ENCODE measurements at places on chromosomes 13 and 19. TPM values are rescaled to one million over a fixed set of nuclear protein-coding genes. Genes with fewer than 3 reads are reported as not detected.

- DNase-seq = no peak
These were observed 61.0 kb downstream of the EDNRB start for GRCh38 chr13:77857531-77858209.

Gene MEF2B
- 7.9 TPM for total RNA-seq

- DNase-seq = no peak
These were observed 79.0 kb upstream of the SLC7A1 start for GRCh38 chr13:29674532-29674931.

DNA sequence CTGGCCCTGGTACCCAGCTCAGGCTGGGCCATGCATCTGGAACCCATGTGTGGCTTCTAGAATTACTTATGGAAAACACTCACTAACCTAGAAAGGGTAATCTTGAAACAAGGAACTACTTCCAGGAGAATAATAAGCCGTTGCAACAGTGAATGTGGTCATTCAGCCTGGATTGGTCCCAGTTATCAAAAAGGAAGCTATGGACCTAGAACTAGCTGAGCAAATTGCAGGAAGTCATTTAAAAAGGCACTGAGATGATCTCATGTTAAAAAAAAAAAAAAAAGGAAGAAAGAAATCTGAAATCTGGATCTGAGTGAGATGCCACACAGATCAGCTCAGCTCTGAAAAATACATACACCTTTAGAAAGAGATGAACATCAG lies 59.6 kb downstream of the DCT start:
- no peak for DNase-seq

DNA sequence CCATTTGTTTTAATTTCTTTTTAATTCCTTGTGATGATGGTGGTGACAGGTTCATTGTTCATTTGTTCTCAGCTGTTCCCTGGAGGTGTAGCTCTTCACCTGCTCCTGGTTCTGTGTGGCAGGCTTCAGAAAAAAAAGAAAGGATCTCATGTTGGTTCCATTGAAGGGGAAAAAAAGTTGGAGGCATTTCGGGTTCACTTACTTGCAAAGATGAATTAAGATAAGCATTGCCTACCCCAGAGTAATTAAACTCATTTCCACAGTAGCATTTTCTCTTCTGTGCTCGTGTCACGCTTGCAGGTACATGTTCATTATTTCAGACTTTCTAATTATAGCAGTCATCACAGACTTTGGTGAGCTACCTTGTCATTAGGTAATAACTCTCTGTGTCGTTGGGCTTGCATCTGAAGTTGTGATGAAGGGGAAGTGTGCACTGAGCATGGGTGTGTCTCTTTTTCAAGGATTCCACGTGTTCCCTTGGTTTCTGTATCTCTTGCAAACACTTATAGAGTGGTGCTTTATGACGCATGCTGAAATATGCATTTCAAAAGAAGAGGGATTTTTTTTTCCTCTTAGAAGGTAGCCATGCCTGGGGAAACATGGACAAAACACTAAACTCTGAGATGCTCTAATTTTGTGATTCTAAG lies 69.1 kb downstream of the MTUS2 start:
- no peak for DNase-seq

Gene ZNF700
- 9.3 TPM for total RNA-seq

Gene GRIK5
- total RNA-seq = 1.7 TPM

Gene ERICH6B
- not detected for total RNA-seq

DNA sequence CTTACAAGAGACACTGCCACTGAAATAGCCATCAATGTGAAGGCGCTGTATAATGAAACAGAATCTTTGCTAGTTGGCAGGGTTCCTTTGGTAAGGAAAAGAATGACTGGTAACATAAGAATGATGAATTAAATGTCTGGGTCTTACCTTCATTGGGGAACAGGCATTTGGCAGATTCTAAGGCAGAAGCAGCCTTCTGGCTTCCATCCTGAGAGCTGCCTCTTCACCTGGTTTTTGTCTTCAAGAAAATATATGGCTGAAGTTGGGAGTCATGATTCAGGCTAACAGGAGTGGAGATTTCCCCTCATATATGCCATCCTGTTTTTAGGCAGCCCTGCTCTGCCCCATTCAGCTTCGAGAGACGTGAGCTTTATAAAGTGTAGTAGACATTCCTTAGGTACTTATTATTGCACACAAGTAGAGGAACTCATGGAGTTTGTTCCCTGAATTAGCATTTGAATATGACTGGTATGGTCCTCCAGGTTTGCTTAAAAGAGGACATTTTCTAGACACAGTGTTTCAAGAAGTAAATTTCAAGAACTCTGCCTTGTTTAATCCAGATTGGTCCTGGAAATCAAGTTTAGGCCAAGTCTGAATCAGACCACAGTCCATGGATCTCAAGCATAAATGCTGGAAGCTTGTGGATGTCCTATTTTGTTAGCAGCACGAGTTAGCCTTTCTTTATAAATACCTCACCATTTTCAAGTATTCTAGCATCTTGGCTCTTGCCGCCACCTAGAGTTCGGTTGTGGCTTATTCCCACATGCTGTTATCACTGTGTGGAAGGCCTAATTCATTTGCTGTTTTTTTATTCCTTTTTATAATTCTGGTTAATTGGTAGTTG lies 56.2 kb upstream of the AKAP11 start:
- DNase-seq = peak; percentile 29

DNA sequence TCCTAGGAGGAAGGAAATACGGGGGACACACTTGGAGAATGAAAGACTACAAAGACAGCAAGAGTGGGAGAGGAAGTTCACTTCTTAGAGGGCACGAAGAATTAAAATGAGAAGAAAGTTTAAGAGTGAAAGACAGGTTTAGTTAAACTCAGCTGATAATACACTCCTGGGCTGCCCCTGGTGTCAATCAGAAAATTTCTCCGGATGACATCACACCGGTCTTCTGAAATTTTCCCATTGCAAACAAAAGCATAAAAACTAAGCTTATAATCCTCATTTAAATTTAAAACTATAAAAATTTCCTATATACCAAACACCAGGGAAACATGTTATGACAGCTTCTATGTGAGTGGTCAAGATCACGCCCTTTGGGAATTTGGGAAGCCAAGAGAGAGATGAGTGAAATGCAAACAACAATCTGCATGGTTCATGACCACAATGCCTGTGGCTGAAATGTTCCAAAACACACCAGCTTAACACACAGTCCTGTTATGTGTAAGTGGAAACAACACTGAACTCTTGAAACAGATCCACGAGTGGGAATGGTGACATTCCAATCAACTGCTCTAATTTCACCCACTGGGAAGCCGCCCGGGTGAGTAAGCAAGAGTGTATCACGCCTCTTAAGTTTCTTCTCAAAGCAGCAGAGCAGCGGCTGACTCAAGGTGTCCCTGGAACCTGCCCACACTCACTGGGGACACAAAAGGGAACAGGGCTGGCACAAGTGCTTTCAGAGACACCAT lies 49.0 kb downstream of the BRD4 start:
- no peak for DNase-seq

Gene CYP2S1
- 17.6 TPM for total RNA-seq

DNA sequence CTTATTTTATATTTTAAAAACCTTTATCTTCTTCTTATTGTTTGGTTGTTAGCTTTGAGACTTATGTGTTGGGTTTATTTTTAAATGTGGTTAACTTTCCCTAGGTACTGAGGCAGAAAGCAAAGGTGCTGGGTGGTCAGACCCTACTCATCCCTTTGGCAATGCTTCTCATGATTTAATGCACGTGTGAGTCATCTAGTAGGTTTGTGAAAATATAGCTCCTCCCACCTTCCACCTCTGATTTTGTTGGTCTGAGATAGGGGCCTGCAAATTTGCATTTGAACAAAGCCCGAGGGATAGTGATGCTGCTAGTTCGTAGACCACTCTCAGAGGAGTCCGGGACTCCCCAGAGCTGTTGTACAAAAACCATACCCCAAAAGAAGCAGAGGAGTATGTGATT lies 771.3 kb upstream of the ARGLU1 start:
- DNase-seq = no peak

Gene ZNF490
- total RNA-seq = 5.8 TPM

Gene PRTN3
- total RNA-seq = 2.7 TPM

- no peak for DNase-seq
These were observed 47.1 kb downstream of the COL4A2 start for GRCh38 chr13:110354123-110354627.

Gene COPE
- 263 TPM for total RNA-seq

Gene NCAN
- 0.07 TPM for total RNA-seq

Gene FPR2
- total RNA-seq = not detected

Gene RNASEH2A
- 54.5 TPM for total RNA-seq

GRCh38 chr13:114309806-114310410 lies 4.4 kb upstream of the CHAMP1 start:
- no peak for DNase-seq

Gene OVOL3
- not detected for total RNA-seq

Gene NTF4
- 1.7 TPM for total RNA-seq

DNA sequence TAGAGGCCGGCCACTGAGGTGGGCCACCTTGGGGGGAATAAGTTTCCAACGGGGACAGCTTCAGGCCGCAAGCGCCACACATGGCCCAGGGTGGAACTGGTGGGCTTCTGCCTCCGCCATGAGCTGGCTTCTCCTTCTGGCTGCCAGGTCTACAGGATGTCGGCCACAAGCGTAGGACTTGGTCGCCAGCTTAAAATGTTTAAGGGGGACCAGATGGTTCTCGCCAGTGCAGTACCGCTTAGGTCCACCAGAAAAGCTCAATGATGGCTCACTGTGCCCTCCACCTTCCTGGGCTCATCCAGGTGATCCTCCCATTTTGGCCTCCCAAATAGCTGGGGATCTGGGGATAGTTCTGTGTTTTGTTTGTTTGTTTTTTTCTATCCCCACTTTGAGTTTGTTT lies 38.7 kb upstream of the ZNF254 start:
- no peak for DNase-seq

Gene TIMM44
- 136 TPM for total RNA-seq

Gene HSPBP1
- 63.0 TPM for total RNA-seq

DNA sequence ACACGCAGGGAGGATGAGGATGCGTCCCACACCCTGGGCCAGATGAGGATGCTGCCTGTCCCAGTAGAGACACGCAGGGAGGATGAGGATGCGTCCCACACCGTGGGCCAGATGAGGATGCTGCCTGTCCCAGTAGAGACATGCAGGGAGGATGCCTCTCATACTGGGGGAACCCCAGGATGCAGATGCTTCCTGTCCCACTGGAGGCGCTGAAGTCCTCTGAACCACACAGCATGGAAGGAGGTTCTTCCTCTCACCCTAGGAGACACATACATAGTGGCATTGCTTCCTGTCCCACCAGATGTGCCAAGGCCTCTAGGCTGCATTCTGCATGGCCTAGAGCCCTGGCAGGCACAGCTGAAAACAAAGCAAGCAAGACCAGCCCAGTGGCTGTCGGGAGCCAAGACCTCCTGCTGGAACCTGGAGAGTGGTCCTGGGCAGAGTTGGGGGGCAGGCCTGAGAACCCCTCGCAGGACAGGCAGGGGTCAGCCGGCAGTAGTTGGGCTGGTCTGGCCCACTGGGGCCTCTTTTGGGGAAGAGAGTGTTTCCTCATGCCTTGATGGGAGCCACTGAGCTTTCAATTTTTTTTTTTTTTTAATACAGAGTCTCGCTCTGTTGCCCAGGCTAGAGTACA lies 4.3 kb downstream of the HPN start:
- DNase-seq = no peak

Gene C19orf85
- 0.34 TPM for total RNA-seq

Gene ZNF564
- 6.1 TPM for total RNA-seq

GRCh38 chr13:47484548-47484947 lies 516.5 kb downstream of the SUCLA2 start:
- no peak for DNase-seq

DNA sequence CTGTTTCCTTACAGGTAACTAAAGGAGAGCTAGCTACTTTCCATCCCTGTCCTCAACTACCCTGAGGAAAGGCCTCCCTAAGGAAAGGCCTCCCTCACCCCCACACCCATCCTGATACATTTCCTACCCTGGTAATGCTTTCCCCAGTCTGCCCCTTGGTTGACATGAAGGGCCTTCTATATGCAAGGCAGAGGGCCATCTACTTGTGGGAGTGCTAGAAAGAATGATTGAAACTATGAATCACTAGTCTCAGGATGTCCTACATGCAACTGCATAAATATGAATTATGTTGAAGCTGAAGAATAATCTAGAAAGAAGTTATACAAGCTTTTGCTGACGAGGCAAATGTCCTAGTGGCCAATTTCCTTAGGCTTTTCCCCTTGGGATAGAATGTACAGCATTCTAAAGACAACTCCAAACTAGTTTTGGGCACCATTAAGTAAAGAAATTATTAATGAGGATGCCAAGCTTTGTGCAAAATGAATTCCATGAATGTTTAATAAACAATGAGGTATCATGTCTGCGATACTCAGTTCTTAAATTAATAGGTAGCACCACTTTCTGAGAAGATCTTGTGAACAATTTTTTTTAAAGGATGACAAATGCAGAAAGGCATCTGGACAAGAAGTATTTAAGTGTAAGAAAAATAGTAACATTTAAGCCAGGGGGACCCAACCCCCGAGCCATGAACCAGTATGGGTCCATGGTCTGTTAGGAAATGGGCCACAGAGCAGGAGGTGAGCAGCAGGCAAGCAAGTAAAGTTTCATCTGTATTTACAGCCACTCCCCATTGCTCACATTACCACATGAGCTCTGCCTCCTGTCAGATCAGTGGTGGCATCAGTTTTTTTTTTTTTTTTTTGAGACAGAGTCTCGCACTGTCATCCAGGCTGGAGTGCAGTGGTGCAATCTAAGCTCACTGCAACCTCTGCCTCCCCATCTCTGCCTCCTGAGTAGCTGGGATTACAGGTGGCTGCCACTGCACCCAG lies 223.0 kb downstream of the LHFPL6 start:
- no peak for DNase-seq

DNA sequence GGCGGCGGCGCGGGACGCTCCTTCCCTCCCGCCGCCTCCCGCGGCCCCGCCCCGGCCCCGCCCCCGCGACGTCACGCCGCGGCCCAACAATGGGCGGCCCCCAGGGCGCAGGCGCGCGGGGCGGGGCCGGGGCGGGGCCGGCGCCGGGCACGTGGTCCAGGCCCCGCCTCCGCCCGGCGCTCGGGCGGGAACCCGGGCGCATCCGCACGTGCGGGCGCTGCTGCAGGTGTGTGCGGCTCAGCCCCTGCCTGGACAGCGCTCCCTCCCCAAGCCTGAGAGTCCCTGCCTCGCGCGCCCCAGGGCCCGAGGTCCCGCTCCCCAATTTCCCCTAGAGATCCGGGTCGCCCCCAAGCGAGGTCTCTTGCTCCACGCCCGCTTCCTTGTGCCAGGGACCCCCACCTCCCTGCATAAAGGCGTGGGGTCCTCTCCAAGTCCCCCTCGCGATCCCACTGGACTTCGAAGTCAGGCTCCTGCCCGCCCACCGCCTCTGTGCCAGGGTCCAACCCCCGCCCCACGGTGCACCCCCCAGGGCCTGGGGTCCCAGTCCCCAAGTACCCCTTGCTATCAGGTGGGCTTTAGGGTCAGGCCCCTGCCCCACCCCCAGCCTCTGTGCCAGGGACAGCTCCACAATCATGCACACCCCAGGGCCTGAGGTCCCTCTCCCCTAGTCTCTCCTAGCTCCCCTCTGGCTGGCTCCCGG lies at the start of gene MEX3D:
Gene MEX3D (minus strand): TSS at position 6 of the 700 bp plus-strand sequence. CDS start 267 bp downstream, outside the sequence.
- no peak for DNase-seq

Gene LHFPL6
- total RNA-seq = 0.22 TPM

All from HCT116 (cell line).